ENCODE measurements at places on chromosomes 1 and 21.

- DNase-seq, result no peak
These were observed 15.3 kb upstream of the OR2M4 start for GRCh38 chr1:248215880-248216279.

GRCh38 chr1:150846473-150847146 lies 29.8 kb downstream of the ARNT start:
- no peak for DNase-seq

DNA sequence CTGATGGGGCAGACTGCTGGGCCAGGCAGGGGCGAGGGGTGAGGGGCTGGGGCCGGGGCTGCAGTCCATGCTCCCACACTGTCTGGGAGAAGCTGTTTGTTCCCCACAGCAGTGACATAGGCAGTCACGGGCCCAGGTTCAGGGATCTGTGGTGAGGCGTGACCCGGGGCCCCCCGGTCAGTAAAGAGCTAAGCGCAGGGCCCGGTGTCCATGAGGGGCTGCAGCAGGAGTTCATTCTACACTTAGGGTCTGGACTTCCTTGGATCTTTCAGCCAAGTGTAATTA lies 4.4 kb downstream of the PEX10 start:
- DNase-seq, result no peak

GRCh38 chr1:98732985-98733781 lies 71.7 kb downstream of the SNX7 start:
- DNase-seq, result no peak

DNA sequence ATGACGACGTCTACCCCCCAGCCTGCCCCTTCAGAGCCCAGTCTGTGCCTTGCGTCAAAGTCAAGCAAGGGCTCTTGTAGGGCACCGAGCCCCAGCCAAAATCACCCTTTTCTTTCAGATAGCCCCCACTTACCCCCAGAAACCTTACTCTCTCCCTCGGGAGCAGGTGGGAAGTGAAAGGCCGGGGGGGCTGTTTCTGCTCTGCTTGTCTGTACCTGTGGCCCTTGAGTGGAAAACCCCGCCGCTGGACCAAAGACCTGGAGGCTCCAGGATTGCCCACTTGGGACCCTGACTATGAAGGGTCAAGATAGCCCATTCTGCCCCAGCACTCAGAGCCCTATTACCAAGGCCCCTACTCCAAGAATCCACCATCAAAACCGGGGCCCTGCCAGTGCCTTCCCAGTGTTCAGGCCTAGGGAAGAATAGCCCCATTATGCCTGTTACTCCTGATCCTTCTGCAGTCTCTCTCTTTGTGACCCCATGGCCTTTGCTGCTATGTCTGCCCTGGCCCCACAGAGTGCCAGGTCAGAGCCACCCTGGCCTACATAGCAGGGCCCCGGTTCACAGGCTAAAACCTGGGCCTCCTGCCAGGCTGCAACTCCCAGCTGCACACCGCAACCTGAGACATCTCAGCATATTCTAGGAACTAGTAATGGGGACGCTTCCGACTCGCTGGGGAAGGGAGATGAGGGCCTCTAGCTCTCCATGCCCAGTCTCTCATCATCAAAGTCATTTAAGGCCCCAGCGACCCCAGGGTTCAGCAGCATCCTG lies 22.2 kb upstream of the HPDL start:
- DNase-seq, result no peak

GRCh38 chr1:2630498-2631135 lies 2.2 kb downstream of the MMEL1 start:
- no peak for DNase-seq

GRCh38 chr1:27589841-27590426 lies 14.0 kb downstream of the AHDC1 start:
- DNase-seq, result no peak
